ENCODE measurements at places on chromosomes 5 and 9.

- no peak overlapping the region for H3K27ac ChIP-seq
- H3K4me3 ChIP-seq: no peak overlapping the region
- H3K27me3 ChIP-seq: peaks cover 6% of the 10 kb centered on the region
- H3K36me3 ChIP-seq: no peaks in the 10 kb centered on the region
- H3K4me1 ChIP-seq: no peaks in the 10 kb centered on the region
- DNase-seq: no peak
Observed at GRCh38 chr9:81550207-81550583, 139.2 kb downstream of the TLE1 start.

GRCh38 chr9:36499174-36499890 lies 73.4 kb upstream of the MELK start:
- no peaks in the 10 kb centered on the region for H3K36me3 ChIP-seq
- no peak for DNase-seq
- H3K4me1 ChIP-seq: peaks cover 29% of the 10 kb centered on the region
- no peak overlapping the region for H3K27ac ChIP-seq
- no peak overlapping the region for H3K4me3 ChIP-seq
- no peaks in the 10 kb centered on the region for H3K27me3 ChIP-seq

- no peak for DNase-seq
- peaks cover 7% of the 10 kb centered on the region for H3K36me3 ChIP-seq
- peaks cover 19% of the 10 kb centered on the region for H3K4me1 ChIP-seq
- H3K4me3 ChIP-seq: no peak overlapping the region
- H3K27ac ChIP-seq: peak overlapping the region; percentile 62
Observed at GRCh38 chr9:122572456-122572855, 10.7 kb downstream of the OR1L8 start.

GRCh38 chr5:958701-959571 lies 49.7 kb upstream of the NKD2 start:
- H3K4me3 ChIP-seq: no peak overlapping the region
- H3K27ac ChIP-seq: no peak overlapping the region
- H3K27me3 ChIP-seq: peaks cover 34% of the 10 kb centered on the region
- H3K4me1 ChIP-seq: peaks cover 39% of the 10 kb centered on the region
- no peaks in the 10 kb centered on the region for H3K36me3 ChIP-seq

- H3K4me3 ChIP-seq: no peak overlapping the region
- DNase-seq: no peak
- H3K4me1 ChIP-seq: no peaks in the 10 kb centered on the region
- no peaks in the 10 kb centered on the region for H3K36me3 ChIP-seq
Observed at GRCh38 chr5:111859533-111860270, 102.7 kb upstream of the NREP start.

GRCh38 chr5:141725891-141726290 lies 43.9 kb upstream of the ARAP3 start:
- peaks cover 5% of the 10 kb centered on the region for H3K27me3 ChIP-seq
- no peaks in the 10 kb centered on the region for H3K4me1 ChIP-seq
- no peak overlapping the region for H3K4me3 ChIP-seq
- no peaks in the 10 kb centered on the region for H3K36me3 ChIP-seq
